ENCODE measurements at places on chromosomes 6 and 20. TPM values are rescaled to one million over a fixed set of nuclear protein-coding genes. Genes with fewer than 3 reads are reported as not detected.

Gene RAB23
- 8.5 TPM for total RNA-seq

Gene VPS16
- 30.8 TPM for total RNA-seq

Gene SMIM8
- 2.3 TPM for total RNA-seq

Gene LTB
- 0.32 TPM for total RNA-seq

Gene CD109
- 81.2 TPM for total RNA-seq

Gene PRRT1
- total RNA-seq = 0.66 TPM

Gene SIRPB1
- total RNA-seq = 0.47 TPM

Gene TMEM170B
- 0.72 TPM for total RNA-seq

Measured in A549 treated with dexamethasone at 1 μM for 4 hours (cell line).